ENCODE measurements at places on chromosomes 4 and X.

- DNase-seq = no peak
These were observed 5.2 kb downstream of the KLF3 start for GRCh38 chr4:38669208-38669607.

DNA sequence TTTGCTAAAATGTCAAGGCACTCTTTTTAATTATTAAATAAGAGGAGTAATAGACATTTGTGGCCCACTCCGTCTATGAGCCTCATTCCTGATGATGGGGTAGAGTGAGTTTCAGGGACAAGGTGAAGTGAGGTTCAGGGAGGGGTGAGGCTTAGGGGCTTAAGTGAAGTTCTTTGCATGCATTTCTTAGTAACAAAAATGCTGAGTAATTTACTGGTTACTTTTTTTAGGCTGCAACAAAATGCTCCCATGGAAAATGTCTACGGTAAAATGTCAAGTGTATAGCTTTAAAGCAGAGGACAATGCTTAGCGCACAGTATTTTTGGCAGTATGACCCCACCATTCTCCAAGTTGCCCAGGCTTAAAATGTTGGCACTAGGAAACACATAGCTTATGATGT is 2.0 kb upstream of the USO1 start:
- DNase-seq = no peak

DNA sequence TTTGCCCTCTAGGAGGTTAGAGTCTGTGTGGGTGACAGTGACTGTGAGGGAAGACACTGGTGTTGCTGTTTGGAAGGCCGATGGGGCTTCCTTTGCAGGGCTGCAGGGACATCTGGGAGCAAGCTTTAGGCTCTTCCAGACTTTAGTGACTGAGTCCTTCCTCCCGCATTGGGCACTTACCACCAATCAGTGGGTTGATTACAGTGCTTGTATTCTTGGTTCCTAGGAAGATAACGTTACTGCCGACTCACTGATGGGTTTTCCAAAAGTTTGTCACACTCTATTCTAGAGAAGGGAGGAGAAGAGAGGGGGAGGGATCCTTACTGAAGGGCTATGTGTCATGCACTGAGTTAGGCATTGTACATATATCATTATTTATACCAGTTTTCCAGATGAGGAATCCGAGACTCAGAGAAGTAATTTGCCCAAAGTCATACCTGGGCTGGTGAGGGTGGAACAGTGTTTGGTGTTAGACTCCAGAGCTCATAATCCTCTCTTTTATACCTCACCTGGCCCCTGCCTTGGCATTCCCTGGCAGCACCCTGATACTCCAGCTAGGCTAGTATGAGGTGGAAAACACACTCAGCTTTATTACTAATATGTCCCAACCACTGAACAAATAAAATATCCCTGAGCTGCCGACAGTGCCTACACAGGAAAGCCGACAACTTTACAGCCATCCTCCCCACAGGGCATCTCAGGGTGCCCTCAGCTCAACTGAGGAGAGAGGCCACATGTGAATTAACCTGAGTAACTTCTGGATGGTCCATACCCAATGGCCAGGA is 3.8 kb downstream of the CHST7 start:
- DNase-seq = no peak

DNA sequence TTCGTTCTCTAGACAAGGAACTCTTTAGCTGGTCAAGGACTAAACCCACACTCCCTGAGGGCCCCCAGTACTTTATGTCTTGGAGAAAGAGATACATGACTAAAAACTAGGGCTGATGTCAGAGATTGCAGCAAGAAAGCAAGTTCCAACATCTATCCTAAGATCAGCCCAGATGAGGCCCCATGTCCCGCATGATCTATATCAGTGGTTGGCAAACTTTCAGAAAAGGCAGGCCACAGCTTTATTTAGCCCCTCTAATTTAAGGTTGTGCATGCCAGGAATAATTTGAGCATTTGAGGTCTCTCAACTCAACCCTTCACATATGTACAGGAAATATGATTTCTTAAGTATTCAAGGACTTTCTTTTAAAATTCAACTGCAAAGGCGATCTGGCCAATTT is 44.1 kb upstream of the FRMD7 start:
- DNase-seq = no peak

- DNase-seq = no peak
These were observed 23.8 kb downstream of the ENPP6 start for GRCh38 chr4:184193556-184194525.

DNA sequence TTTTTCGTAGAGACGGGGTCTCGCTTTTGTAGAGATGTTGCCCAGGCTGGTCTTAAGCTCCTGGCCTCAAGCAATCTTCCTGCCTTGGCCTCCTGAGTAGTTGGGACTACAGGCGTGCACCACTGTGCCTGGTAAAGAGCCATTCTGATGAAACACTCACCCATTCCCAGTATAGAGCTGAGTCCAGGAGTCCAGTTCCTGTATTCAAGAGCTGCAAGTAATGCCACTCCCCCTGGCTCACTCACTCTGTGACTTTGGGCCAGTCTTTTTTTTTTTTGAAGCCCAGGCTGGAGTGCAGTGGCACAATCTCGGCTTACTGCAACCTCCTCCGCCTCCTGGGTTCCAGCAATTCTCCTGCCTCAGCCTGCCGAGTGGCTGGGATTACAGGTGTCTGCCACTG is 3.5 kb downstream of the CCDC22 start:
- DNase-seq = no peak

DNA sequence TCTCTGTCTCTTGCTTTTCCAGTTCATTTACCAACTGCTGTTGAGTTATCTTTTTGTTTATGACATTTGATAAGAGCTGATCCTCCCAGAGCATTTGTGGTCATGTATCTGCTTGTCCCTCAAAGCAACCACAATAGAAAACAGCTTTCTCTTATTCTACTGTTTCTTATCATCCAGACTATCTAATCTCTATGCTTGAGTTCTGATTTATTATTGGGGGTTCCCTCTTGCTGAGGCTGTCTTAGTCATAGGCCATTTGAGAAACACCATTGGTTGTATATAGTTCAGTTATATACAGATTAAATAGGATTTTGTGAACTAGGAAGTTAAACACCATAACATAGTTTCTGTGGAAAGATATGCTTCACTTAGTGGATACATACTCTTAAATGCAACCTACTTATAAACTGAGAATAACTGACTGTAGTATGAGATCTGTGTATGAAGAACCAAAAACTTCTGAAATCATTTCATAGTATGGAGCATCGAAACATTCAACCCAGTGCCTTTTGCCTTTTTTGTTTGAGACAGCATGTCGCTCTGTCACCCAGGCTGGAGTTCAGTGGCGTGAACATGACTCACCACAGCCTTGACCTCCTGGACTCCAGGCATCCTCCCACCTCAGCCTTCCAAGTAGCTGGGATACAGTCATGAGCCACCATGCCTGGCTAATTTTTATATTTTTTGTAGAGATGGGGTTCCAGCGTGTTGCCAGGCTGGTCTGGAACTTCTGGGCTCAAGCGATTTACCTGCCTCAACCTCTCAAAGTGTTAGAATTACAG is 75.8 kb downstream of the STIM2 start:
- DNase-seq = no peak

Data from activated CD4-positive, alpha-beta T cell treated with anti-CD3 and anti-CD28 coated beads, Interleukin-2, amount 50 U/mL, for 1 hour (primary cell).